ENCODE measurements at places on chromosomes 16 and 17.

- DNase-seq: no peak
These were observed 12.8 kb upstream of the FBXL19 start for GRCh38 chr16:30910427-30911029.

- no peak for DNase-seq
These were observed 224.4 kb downstream of the PRKCA start for GRCh38 chr17:66526827-66527226.

DNA sequence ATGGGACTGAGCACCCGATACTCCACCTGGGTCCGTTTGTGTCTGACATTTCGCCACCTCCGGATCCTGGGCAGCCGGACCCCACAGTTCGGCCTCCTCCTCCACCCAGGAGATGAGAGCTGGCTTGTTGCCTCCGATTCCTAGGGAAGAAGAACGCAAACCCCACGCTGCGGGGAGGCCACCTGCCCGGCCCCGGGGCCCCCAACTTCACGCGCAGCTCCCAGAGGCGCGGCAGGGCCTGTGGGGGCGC is 542 bp downstream of the ZNF764 start:
- DNase-seq: no peak

DNA sequence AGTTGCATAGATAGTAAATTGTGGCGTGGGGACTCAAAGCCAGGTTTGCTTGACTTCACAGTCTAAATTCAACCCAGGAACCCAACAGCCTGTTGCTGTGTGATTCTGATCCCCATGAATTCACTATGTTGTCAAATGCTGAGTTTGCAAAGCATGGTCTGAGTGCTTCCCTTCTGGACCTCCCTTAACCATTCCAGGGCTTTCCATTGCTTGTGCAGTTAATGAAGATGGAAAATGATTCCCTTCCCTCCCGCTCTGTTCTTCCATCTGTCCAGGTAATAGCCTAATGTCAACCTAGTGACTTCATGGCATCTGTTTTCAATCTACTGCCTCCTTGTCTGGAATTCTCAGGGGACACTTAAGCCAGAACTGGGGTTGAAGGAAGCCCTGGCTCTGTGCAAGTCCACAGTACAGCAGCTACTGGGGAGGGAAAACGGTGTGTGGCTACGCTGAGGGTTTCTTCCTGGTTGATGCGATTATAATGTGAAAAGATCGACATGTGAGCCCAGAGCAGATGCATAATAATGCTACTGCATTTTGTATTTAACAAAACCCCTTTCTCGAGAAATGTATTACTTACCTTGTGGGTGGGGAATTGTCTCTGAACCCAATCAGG is 206.7 kb downstream of the CDH13 start:
- no peak for DNase-seq

DNA sequence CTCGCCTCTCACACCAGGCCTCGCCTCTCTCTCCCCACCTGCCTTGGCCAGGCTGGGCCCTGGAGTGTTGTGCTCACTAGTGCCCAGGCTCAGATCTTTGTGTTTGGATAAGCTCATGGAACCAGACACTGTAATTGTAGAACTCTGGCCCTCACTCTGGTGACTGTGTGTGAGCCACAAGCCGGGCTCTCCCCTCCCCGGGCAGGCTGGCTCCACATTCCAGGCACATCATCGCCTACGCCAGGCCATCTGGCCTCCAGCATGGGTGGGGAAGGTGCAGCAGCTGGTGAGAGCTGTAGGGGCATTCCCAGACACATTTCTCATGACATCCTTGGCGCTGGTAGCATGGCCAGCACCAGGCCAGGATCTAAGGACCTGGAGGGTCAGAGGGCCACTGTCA is 202.3 kb downstream of the RAB11FIP4 start:
- DNase-seq: no peak

All from CD4-positive, alpha-beta T cell (primary cell).